Activated CD8-positive, alpha-beta memory T cell treated with anti-CD3 and anti-CD28 coated beads for 1 hour (primary cell): ENCODE measurements at places on chromosomes 5 and 9.

- DNase-seq, result no peak
Measured at GRCh38 chr5:153445875-153446579, 44.4 kb upstream of the GRIA1 start.

GRCh38 chr5:355958-356357 lies 34.4 kb downstream of the AHRR start:
- DNase-seq, result no peak

- DNase-seq, result no peak
Measured at GRCh38 chr5:8598356-8598755, 729.4 kb downstream of the MTRR start.

GRCh38 chr5:28328681-28329080 lies 1290.3 kb upstream of the CDH9 start:
- DNase-seq, result no peak

DNA sequence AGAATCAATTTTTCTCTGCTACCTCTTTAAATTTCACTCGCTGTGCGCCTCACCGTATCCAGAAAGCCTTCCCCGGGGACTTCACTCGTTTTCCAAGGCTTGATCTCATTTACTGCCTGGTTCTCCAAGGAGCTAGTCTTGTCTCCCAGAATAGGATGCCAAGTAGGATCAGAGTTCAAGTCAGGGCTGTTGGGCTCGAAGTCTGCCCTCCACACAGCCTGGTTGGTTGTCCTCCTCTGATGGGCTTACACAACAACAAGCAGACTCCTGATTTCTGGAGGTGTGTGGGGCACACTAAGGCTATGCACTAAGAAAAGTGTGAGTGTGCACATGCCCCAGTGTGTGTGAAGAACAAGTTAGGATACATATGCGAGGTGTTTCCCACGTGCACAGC lies 14.0 kb upstream of the TNIP1 start:
- no peak for DNase-seq

GRCh38 chr5:50724262-50724661 lies 57.8 kb downstream of the PARP8 start:
- no peak for DNase-seq

DNA sequence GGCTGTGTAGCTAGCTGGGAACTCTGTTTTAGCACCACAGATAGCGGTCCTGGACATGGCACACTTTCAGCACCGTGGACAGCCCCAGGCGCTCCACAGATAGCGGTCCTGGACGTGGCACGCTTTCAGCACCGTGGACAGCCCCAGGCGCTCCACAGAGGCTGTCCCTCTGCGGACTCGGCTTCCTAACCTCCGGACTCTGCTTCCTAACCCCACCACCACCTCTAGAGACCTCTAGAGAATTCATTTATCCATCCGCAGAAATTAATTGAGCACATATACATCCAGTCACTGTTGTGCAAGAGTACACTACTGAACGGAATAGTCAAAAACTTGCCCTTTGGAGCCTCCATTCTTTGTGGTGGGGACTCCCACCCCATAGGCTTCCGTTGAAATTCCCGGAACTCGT lies 27.4 kb downstream of the UNC5A start:
- DNase-seq, result peak; percentile 17

DNA sequence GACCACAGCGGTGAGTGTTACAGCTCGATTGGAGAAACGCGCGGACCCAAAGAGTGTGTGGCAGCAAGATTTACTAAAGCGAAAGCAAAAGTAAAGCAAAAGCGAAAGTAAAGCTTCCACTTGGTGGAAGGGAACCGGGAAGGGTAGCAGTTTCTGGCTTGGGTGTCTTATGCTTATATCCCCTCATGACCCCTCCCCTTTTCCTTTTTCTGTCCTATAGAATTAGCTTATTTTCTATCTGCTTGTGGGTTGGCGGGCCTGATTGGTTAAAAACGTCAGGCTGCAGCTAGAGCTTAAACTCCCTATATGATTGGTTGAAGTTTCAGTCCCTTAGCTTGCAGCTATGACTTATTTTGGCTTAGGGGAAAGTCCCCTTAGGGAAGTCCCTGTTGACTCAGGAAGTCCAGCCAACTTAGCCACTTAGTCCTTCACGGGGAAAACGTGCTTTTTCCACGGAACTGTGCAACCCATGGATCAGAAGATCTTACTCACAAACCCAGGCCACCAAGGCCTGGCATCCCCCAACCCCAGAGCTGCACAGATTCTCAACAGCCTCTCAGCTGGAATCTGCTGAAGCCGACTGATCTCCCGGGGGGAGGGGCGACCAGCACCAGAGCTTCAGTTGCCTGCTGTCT lies 114.2 kb upstream of the ADAMTS16 start:
- DNase-seq, result no peak

- no peak for DNase-seq
Measured at GRCh38 chr5:75964008-75964407, 119.2 kb upstream of the SV2C start.

- no peak for DNase-seq
Measured at GRCh38 chr5:145948047-145948446, 11.7 kb downstream of the SH3RF2 start.

DNA sequence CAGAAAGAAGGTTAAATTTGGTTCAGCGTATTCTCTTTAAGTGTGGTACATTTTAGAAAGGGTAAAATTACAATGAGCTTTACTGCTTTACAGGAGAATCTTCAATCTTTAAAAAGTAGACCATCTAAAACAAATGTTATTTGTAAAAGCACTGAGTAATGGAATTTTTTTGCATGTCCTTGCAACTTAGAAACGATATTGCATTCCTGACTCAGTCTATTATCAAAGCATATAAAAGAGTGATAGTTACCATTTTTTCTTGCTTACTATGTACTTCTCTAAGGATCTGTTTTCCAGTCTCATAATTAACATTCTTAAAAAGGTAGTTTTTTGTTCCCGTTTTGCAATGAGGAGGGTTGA lies 55.5 kb upstream of the TNFAIP8 start:
- DNase-seq, result no peak
